ENCODE measurements at places on chromosomes 6 and 20.

- DNase-seq = no peak
Observed at GRCh38 chr6:108403236-108403635, 108.4 kb downstream of the AFG1L start.

DNA sequence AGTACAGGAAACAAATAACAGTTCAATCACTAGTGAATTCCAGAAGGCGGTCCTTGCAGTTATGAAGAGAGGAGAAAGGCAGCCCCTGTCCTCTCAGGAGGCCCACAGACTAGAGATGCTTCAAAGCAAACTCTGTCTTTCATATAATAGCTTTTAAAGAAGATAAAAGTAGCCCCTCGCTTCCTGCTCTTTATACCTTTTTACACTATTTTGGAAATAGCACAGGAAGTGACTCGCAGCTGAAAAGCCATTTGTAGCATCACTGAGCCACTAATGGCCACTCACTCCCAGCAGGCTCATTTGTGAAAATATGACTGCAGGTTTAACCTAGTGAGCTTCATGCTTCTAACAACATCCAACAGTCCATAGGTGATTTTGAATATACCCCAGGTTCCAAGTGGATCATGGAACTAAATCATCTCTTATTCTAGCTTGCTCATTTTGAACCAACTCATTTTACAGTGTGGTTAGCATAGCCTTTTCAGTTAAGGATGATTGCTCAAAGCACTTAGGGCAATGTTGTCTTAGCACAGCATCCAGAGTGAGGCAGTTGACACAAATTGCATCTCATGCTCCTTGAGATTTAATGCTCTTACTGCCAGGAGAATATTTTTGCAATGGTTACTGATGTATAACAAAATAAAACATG lies 136.0 kb upstream of the NRSN1 start:
- no peak for DNase-seq

- DNase-seq = no peak
Observed at GRCh38 chr6:137903933-137904821, 37.1 kb downstream of the TNFAIP3 start.

GRCh38 chr20:44711237-44711636 lies 3.9 kb upstream of the CCN5 start:
- DNase-seq = no peak

GRCh38 chr20:24877652-24878051 lies 71.4 kb upstream of the CST7 start:
- no peak for DNase-seq

- DNase-seq = no peak
Observed at GRCh38 chr20:17753516-17753915, 53.8 kb downstream of the BANF2 start.

DNA sequence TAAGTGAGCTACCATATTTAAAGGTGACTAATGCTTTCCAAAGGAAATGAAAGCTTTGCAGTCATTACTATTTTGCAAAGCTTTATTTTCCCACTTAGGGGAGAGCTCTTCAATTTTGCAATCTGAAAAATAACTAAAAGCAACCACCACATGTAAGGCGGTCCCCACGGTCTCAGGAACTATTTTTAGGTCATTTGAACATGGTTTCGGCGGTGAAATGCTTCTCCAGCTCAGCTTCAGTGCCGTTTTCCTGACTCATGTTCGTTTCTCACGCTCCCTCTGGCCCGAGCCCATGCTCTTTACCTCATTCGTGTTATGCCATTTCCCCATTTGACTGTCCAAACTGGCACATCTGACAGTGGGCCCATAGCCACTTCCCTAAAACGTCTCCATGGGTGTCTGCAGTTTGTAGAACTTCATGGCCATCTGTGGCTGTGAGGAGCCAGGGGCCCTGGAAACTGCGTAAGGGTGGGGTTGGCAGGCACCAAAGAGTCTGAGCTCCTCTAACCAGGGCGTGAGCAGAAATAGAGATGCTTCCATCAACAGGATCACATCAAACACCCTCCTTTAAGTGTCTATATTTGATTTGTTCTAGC lies 46.5 kb downstream of the ADTRP start:
- peak; percentile 49 for DNase-seq

GRCh38 chr6:93420163-93420795 lies 920 bp upstream of the EPHA7 start:
- DNase-seq = no peak

DNA sequence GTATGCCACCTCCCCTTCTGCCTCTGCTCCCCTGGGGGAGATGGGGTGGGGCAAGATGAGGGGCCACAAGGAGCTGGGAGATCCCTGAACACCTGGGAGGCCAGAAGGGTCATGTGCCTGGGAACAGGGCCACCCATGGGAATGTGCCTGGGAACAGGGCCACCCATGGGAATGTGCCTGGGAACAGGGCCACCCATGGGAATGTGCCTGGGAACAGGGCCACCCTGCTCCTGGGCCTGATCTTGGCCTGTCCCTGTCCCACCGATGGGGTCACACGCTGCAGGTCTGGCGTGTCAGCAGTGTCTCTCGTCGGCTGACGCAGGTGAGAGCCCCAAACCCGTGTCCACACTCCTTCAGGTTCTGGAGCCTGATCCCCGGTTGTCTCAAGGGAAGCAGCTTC lies 4.4 kb downstream of the RGS19 start:
- no peak for DNase-seq

- no peak for DNase-seq
Observed at GRCh38 chr6:24584382-24584720, 61.6 kb downstream of the KIAA0319 start.

GRCh38 chr6:55379895-55380294 lies 52.6 kb downstream of the GFRAL start:
- no peak for DNase-seq

DNA sequence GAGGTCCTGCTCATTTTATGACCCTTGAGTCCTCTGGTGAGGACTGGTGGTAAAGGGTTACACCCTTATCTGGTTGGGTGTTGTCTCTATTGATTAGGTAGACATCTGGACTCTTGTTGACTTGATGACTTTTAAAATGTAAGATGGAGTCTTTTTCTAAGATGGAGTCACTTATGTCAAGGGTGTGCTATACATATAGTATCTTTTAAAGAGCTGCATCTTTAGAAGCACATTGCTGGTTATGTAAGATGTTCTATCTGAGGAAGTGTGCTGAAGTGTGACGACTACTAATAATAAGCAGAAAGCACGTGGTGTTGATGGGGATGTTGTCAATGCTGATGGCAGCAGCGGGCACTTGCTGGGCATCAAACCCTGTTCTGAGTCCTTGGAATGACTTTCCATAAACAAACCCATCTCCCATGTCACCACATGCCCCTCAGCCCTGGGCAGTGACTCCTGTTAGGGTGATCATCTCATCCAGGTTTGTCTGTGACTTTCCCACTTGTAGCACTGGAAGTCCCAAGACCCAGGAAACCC lies 229.6 kb downstream of the EYA2 start:
- no peak for DNase-seq

- no peak for DNase-seq
Observed at GRCh38 chr6:99422912-99423311, 2.2 kb downstream of the PNISR start.

DNA sequence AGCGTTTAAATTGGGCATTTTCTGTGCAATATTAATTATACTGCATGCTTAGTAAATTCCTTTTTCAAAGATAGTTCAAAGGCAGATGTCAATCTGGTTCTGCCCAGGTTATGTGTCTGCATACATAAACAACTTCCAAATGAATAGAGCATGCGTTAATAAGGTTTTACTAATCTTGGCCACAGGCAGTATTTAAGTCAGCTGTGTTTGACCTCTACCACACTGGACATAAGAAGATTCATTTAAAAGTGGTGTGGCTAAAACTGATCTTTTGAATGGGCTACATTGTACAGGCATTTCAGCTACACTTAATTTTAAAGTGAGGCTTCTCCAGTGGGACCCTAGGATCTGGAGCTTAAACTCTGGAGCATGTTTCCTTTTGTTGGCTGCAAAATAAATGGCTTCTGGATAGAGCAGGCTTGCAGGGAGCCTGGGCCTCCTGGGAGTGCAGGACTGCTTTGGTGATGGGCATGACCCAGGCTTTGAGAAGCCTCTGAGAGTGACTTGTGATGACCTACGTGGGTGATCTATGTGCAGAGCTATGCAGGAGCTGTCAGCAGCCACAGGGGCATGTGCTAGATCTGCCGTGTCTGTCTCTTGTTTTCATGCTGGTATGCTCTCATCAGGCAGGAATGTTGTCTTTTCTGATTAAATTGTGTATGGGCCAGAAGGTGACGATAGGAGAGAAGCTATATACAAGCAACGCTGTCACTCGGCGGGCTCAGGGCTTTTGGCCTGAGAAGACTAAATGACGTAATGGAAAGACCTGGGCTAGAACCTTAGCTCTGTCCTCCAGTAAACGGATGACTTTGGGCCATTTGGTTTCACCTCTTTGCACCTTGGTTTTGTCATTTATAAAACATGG lies 331.2 kb downstream of the QKI start:
- DNase-seq = no peak

DNA sequence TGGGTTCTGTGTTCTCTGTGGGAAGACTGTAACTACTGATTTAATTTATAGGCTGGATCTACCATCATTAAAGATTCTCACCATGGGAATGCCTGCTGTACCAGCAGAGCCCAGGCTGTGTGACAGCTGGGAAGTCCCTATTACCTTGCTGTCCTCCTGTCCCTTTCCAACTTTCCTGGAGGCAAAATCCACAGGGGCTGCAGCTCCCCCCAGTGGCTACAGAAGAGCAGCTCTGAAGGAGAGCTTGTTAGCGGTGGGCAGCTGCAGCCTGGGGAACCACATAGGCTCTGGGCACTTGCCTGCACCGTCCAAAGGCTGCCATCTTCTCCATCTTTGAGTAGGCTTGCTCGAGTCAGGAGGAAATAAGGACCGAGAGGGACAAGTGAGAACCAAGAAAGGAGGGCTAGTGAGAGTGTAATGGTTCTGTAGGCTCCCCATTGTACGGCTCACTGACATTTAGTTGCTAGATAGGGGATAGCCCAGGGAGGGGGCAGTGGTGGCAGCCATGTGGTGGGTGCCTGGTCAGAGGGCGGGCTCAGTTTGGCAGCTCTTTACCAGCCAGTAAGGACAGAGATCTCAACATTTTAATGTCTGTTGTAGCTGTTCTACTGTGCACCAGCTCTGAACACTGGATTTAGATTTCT lies 155.1 kb upstream of the MLIP start:
- DNase-seq = peak; percentile 26

GRCh38 chr20:2879146-2879545 lies 5.9 kb downstream of the PTPRA start:
- no peak for DNase-seq

DNA sequence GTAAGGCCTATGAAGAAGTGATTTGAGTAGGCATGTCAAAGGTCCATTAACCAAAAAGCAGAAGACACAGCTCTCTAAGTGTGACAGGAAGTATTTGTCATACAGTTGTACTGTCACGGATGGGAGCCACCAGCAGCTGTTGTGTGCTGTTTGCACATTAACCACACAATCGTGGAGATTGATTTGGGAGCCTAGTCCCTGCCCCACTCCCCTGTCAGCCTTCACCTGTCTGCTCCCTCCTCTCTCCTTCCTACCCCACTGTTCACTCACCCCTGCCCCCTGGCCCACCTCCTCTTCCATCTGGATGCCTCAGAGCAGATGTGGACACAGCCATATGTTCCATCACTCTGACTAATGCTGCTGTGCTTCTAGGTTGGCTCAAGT lies 124.7 kb upstream of the SPACA1 start:
- no peak for DNase-seq

DNA sequence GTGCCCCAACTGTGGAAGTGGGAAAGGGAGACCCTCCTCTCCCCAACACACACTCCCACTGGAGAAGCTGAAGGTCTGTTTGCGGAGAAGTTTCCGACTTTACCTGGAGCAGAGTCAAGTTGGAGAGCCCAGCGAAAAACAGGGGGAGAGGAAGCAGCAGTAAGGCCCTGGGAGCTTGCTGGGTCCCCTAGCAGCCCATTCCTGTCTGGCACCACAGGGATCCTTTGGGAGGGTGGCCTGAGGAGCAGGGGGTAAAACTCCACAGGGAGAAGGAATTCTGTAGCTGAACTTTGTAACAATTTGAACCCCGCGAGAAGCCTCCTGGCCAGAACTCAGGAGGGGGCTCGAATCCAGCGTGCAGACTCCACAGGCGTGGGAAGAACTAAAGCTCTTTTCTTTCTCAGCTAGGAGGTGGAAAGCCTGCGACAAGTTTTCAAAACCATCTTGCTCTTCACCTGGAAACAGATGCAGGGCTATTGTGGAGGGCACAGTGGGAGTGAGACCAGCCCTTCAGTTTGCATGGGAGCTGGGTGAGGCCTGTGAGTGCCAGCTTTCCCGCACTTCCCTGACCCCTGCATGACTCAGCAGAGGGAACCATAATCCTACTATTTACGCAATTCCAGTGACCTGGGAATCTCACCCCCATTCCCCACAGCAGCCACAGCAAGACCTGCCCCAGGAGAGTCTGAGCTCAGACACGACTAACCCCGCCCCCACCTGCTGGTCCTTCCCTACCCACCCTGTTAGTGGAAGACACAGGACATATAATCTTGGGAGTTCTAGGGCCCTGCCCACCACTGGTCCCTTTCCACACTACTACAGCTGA lies 25.8 kb downstream of the SERPINB9 start:
- no peak for DNase-seq

GRCh38 chr20:859751-860231 lies 26.3 kb downstream of the FAM110A start:
- DNase-seq = no peak

DNA sequence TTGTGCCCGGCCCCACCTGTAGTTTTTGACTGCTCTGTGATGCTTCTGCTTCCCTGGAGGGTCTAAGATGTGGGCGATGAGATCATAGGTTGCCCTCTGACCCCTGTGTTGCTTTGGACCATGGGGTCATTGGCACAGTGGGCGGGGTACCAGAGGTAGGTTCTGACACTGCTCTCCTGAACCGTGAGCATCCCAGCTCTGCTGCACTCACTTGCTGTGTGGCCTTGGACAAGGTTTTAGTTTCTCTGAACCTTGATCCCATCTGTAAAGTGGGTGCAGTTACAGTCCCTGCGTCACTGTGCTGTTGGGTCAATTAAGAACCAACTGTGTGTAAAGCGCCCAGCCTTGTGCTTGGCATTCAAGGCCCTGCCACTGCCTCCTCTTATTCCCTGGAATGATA lies 30.9 kb downstream of the SRC start:
- no peak for DNase-seq

DNA sequence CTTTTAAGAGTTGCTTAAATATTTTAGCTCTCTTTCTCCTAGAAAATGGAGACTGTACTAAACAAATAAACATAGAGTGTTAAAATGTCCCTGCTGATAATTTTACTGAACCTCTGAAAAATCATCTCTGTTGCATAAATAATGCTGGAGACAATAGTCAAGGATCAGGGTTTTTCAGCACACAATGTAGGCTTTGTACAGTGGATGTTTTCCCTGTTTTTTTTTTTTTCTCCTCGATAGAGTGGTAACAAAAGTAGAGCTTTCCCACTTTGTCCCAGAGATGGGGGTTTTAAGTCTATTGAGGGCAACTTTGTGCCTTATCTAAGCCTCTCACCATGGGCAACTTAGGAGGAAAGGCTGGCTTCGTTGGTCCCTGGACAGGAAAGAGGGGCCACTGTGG lies 222.6 kb upstream of the HDDC2 start:
- DNase-seq = no peak

- DNase-seq = no peak
Observed at GRCh38 chr20:47544852-47545251, 43.2 kb downstream of the NCOA3 start.

- DNase-seq = no peak
Observed at GRCh38 chr20:10921491-10922010, 247.8 kb upstream of the JAG1 start.

Measured in thymus (tissue), 14 donors.